Adipocyte (in vitro differentiated cells): ENCODE measurements at places on chromosomes 11 and 22.

- no peak for DNase-seq
These were observed 307 bp upstream of the MRPL16 start for GRCh38 chr11:59810911-59811259.

DNA sequence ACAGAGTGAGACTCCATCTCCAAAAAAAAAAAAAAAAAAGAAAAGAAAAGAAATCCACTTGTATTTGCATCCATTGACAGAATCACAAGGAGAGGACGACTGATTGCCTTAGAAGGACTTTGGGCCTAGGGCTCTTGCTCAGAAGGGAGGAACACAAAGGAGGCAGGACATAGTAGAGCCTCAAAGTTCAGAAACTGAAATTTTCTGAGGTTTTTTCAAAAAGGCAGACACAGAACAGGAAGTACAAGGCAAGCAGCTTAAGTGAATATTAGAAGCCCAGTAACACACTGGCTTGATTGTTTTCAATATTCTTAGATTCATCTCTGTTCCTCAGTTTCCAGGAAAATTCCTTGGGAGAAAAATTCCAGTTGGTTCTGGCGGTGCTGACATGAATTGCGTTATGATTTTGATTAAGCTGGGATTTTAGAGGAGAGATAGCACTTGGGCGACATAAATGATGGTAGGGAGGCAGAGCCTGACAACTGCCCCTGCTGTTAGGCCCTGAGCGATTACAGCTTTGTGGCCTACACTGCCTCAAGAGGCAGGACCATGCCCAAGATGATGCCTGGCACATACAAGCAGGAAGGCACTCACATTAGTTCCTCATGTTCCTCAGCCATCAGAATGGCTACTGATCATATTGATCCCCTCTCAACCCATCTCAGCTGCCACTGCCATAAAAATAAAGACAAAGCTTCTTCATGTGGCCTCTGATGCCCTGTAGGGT, 15.3 kb downstream of the CLPB start:
- no peak for DNase-seq

- DNase-seq = no peak
These were observed 91.7 kb downstream of the BLID start for GRCh38 chr11:122024278-122024677.

DNA sequence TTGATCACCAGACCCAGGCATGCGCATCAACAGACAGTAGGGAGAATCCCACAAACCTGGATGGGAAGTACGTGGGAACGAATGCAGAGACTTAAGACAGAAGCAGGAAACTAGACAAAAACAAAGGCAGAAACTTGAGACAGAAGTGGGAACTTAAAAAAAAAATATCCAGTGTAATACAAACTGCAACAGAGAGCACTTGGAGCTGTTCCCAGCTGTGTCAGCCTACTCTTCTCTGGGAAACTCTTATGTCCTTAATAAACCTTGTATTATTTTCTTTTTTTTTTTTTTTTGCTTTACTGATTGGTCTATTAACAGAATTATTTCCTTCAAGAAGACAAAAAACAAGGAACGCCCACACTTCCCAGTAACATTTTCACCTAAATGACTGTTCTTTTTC, 1818.1 kb upstream of the RAG2 start:
- DNase-seq = no peak

GRCh38 chr11:84313830-84314359, 1027.7 kb upstream of the CCDC90B start:
- peak; percentile 13 for DNase-seq

GRCh38 chr11:69293087-69293486, 868 bp upstream of the MYEOV start:
- DNase-seq = no peak
